ENCODE measurements at places on chromosomes 6 and 20. TPM values are rescaled to one million over a fixed set of nuclear protein-coding genes. Genes with fewer than 3 reads are reported as not detected.

The BPIFA1 gene
- total RNA-seq, result not detected

The SYNDIG1 gene
- 2.0 TPM for total RNA-seq

The TRIM10 gene
- not detected for total RNA-seq

The NANP gene
- 8.0 TPM for total RNA-seq

The PHACTR1 gene
- total RNA-seq, result not detected

The SLC22A1 gene
- 2.8 TPM for total RNA-seq

The EDEM2 gene
- 40.2 TPM for total RNA-seq
